ENCODE measurements at places on chromosomes 5 and 9. TPM values are rescaled to one million over a fixed set of nuclear protein-coding genes. Genes with fewer than 3 reads are reported as not detected.

SLC26A2 gene
- total RNA-seq = 12.5 TPM

PDCD1LG2 gene
- total RNA-seq = 10.7 TPM

DNA sequence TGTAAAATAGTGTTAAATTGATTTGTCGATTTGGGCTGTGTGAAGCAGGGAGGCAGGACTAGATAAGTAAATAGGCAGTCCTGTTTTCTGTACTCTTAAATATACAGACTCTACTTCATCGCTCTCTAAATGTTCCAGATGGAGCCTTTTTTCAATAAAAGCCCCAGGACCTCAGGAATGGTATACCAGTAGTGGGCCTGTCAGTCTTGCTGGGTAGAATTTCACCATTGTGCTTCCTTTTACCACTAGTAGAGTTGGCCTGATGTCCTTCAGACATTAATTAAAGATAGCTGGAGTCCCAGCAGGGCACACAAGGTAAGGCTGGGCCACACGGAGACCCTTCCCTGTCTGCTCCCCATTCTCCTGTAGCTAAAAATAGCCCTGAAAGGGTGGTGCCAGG lies 6.0 kb downstream of the SNX18 start:
- DNase-seq = no peak

DNA sequence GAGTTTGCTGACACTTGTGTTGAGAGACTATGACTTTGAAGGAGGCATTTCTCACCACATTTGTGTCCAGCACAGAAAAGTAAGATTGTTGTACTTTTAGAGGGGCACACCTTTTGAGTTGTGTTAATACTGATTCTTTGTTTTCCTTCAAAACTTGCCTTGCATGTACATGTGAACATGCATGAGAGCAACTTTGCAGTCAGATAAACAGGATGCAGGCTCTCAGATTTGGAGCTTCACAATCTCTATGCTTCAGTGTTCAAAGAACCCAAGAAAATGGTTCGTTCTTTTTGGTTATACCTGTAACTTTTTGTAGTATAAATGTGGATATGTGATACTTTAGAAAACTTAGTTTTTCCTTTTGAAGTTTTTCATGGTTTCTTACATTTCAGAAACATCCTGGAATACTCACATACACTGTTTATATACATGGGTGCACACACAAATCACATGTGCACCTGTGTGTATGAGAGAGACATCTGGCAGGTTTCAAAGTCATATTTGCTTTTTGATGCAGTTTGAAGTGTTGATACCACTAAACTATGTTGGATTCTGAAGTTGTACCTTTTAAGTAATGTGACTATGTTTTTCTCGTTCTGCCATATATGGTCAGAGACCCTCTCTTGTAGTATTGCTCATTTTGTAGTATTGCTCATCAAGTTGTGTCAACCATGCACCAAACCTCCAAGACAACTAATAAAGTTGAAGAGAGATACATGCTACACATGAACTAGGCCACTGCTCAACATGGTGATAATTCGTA lies 190.7 kb downstream of the CD180 start:
- no peak for DNase-seq

- DNase-seq = no peak
Observed at GRCh38 chr9:124044448-124044847, 32.9 kb downstream of the LHX2 start.

DNA sequence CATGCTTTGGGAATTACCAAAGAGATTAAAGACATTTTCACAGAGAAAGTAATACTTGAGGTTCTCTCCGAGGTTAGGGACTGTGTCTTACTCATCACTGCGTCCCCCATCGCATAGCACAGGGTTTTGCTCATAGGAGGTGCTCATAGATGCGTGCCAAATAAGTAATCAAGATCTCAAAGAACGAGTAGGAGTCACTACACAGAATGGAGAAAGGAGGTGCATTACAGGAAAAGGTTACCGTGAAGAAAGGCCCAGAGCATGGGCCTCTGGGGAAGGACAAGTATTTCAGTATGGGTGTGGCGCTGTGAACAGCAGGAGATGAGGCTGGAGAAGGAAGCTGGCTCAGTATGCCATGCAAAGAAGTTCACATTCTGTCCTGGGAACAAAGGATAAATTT lies 182.4 kb downstream of the ACTL7B start:
- no peak for DNase-seq

DNA sequence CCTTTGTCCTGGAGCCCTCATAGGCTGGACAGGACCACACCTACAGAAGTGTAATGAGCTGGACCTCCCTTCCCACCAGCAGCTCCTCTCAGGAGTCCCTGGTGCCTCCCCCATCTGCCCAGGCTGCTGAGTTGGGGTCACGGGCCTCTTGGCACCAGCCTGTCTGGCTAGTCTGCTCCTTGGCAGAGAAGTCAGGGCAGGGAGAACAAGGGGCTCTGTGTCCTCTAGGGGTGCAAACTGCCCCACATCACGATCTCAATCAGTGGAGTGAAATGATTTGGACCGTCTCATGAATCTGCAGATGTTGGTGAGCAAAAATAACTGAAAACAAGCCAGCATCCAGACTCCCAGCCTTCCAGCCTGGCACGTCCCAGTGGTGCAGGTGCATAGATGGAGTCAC lies 14.9 kb upstream of the GFPT2 start:
- no peak for DNase-seq

DNA sequence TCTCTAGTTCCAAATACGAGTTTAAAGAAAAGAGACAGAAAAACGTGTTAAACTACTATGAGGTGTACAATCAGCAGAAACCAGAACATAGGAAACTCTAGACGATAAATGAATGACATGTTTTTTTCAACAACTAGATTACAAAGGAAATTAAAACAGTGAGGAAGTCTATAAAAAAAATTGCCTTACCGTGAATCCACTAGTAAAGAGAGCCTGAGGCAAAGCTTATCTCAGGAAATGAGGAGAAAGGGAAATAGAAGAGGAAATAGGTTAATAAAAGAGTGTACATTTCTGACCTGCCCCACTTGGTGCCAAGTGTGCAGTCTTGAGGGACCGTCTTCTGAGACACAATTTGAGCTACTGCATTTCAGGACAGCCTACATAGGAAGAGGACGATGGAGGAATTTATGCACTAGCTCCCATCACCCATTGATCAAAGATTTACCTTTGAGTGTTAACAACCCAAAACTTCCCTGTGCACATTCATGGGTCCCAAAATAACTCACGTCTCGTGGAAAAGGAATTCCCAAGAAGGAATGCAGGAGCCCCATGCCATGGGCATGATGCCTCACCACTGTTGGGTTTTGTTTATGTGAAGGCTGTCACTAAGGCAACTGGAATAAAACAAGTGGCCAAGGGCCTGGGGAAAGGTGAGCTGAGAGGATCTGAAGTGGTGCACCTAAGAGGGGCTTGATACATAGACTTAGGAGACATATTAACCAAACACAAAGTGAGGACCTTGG lies 53.6 kb upstream of the SLC1A3 start:
- DNase-seq = peak; percentile 59

DNA sequence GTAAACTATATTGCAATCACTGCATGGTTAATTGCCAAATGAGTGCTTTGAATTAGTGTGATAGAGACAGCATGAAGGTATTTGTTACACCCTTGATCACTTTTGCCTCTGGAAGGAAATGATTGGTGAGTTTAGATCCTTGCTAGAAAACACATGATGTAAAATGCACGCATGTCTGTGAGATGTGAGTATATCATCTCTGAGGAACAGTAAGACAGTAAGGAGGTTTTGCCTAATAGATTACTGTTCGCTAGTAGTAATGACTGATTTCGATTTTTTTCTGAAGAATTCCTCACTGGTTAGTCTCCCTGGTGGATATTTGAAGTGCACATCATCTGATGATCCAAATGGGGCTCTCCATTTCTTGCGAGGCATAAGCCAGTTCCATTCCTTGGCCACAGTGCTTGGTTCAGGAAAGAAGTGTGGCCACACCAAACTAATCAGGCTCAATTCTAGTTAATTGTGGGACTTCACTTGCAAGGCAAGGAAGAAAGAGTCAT lies 156.4 kb upstream of the ADRA1B start:
- no peak for DNase-seq

- no peak for DNase-seq
Observed at GRCh38 chr5:56825222-56825824, 10.0 kb downstream of the MAP3K1 start.

- DNase-seq = no peak
Observed at GRCh38 chr5:161095953-161096352, 243.9 kb upstream of the ATP10B start.

DNA sequence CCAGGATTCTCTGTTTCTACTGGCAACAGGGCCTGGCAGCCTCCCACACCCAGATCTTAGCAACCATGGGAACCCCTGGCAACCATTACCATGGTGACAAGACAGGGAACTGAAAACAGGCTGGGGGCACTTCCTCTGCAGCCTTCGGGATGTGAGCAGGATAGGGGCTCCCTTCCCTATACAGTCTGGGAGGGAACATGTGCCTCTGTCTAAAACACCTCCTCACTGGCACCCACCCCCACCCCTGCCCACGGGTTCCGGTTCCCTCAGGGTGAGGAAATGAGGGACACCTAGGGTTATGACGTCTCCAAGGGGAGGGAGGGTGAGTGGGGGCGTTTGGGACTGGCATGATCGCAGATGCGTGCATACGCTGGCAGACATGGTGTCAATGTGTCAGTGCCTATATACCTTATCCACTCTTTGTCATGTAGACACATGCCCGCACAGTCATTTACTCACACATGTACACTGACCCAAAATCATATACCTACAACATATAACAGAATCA lies 3.0 kb upstream of the DNAJB5 start:
- peak; percentile 29 for DNase-seq

DNA sequence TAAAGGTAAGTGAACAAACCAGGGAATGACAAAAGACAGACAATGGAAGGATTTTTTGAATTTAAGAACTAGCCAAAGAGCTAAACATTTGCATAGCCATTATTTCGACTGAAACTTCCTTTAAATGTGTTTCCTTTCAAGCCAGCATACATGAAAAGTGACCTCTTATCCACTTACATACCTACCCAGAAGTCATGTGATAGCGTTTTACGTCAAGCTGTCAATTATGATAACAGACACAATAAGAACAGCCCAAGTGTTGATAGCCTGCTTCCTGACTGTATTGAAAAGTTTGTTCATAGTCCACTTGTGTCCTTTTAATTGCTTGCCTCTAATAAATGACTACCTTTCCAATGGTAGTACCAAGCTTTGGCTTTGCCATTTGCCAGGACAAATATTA lies 206.0 kb downstream of the NFIB start:
- DNase-seq = no peak

- DNase-seq = no peak
Observed at GRCh38 chr5:16427587-16427986, 38.0 kb downstream of the ZNF622 start.

DNA sequence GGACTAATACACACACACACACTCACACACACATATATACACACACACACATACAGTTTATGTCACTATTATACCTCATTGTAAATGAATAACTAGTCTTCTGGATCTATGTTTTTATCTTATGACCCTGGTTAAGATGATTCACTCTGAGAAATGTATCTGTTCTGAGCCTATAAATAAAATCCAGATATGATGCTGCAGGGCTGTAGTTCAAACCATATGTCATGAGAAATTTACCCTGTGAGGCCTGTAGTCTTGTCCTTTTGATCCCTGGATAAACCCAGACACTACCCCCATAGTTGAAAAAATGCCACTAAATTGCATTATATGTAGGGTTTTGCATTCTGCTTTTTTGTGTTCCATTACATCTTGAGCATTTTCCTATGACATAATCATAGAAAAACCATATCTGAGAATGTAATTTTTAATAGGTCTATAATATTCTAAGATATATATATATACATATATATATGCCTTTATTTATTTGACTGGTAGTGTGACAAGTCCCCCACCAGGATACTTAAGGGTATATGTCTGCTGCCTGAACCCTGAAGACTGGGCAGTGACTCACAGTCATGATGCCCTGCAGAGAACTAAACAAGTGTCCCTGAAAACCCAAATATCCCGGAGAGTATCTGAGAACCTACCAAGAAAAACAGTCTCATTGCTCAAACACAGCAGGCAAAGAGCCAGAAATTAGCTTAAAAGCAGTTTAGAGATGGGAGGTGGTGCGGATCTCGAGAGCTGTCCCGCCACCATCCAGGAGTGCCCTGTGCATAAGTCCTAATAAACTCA lies 18.4 kb upstream of the ALDOB start:
- DNase-seq = no peak

Data from RPMI7951 (cell line).